ENCODE measurements at places on chromosomes 16 and 17.

- no peak for DNase-seq
Measured at GRCh38 chr17:7878234-7878633, 10.4 kb upstream of the CHD3 start.

DNA sequence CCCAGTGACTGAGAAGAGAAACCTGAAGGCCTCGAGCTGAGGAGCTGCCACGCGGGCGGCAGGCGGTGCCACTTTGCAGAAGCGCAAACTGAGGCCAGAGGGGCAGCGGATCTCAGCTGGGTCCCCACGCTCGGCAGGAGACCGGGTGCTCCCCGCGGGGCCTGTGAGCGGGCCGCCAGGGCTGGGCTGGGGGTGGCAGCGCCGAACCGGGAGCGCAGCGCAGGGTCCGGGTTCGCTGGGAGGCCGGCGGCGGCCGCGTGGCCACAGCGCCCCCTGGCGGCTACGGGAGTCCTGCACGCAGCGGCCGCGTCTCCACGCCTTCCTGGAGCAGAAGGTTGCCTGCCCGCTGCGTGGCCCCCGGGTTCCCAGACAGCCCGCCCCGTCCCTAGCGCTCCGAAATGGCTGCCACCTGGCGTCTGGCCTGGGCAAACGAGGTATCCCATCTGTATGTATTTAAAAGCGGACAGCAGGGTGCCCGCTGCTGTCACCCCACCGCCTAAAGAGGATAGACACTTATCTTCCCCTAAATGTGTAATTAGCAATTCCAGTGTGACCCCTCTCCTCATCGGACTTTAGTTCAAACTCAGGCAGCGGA lies 96.1 kb upstream of the CDH5 start:
- DNase-seq, result no peak

DNA sequence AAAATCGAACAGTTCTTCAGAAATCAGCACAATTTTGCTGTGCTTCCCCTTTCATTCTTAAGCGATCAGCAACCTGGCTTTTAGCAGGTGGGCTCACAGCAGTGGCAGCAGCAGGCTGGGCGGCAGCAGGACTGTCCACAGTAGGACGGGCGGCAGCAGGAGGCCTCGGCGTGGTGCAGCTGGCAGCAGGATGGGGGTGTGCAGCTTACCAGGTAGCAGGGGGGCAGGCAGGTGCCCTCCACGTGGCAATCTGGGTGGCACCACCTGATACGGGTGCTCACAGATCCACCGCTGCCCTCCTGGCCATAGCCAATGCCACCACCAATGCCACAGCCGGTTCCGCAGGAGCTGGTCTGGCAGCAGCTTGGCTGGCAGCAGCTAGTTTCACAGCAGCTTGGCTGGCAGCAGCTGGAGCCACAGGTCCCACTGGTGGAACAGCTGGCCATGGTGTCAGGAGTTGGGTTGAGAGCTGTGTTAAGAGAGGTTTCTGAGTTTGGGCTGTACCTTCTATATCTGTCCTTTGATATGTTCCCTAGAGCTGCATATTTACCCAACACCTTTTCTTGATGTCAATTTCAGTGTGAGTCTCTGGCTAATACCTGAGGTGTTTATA lies at the start of gene KRTAP1-4:
KRTAP1-4 (minus strand) TSS at position 563 of the 613 bp plus-strand sequence; CDS start at position 446, 117 bp downstream.
- peak; percentile 31 for DNase-seq

DNA sequence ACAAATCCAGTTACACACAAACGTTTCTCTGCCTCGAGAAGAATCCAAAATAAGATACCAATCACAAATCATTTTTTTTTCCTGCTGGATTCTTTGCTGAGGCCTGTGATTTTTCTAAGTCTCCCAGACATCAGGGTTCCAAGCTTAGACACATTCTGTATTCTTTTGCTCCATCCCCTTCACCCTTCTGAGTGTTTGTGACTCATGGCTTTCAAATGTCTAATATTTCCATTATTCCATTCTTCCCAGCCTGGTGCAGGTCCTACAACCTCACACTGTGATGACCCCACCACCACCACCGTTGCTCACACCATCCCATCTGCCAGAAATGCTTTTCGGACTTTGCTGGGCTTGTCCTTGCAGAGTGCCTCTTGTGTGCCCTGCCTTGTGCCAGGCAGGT lies 480.1 kb downstream of the SOX9 start:
- DNase-seq, result no peak

DNA sequence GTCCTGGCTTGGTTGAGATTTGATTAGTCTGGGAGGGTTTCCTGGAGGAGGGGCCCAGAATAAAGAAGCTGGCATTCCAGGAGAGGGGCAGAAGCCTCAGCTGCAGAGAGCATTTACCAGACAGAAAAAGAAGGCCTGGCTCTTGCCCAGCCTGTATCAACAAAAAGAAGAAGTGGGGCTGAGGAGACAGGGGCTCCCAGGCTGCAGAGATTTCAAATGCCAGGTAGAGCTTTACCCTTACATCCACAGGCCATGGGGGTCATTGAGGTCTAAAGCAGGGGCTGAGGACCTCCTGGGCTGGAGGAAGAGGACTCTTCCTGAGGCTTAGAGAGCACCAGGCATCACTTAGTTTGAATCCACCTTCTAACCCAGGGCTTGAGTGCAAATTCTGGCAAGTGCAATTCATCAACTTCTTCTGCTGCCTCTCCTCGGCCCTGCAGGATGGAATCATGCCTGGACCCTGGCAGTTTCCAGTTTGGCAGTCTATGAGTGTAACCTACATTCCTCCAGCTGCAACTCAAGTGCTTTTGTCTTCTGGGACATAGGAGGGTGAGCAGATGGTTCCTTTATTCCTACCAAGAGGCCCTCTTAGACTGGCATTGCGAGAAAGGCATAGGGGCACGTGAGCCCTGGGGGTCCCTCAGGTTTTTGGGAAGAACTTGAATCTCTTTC lies 15.3 kb downstream of the CA7 start:
- peak; percentile 17 for DNase-seq
